AG04449 (cell line): ENCODE measurements at places on chromosomes 1 and 21.
A peak's percentile ranks its signal among the peaks of the same experiment; 100 is the strongest.

DNA sequence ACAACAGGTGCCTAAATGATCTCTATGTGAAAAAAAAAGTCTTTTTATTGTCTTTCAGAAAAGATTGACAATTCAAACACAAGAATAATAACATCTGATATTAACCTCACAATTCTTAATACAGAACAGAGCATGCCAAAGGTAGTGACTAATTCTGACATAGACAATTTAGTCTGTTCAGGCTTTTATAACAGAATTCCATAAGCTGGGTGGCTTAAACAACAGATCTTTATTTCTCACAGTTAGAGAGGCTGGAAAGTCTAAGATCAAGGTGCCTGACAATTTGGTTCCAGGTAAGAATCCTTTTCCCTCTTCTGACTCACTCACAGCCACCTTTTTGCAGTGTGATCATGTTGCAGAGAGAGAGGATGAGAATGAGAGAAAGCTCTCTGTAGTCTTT lies 27.0 kb downstream of the DPYD start:
- DNase-seq = no peak

DNA sequence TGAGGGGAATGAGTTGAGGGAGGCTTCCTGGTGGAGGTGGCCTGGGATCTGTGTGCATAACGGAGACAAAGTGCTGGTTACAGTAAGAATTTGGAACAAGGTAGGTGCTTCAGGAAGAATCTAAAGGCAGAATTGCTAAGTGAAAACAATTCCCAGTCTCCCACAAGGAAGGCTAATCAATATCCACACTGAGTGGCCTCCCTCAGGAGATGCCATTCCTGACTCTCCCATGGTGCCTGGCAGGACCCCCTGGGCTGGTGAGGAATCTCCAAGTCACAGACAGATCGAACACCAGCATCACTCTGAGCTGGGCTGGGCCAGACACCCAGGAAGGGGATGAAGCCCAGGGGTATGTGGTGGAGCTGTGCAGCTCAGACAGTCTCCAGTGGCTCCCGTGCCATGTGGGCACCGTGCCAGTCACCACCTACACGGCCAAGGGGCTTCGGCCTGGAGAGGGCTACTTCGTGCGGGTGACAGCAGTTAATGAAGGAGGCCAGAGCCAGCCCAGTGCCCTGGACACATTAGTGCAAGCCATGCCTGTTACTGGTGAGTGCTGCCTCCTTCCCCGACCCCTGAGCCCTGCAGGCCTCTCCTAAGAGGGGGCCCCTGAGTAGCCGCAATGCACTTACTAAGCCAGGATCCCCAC lies 30.7 kb downstream of the IGFN1 start:
- DNase-seq = no peak

DNA sequence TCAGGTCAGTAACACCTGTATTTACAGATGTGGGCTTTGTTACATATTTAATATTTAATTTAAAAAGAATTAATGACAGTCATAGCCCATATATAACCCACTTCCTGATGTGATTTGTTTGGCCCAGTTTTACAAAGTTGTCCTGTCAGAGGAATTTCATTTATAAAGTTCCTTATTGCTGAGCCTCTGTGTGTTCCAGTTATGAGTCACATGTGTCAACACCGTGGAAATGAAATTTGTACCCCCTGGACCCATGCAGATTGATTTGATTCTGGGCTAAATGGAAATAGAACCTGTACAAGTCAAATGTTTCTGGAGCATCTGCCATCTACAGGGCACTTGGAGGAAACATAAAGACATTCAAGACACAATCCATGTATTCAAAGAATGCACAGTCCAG lies 149.2 kb downstream of the CACNA1E start:
- DNase-seq = no peak

GRCh38 chr1:183306317-183307042 lies 111.7 kb downstream of the NMNAT2 start:
- no peak for DNase-seq

DNA sequence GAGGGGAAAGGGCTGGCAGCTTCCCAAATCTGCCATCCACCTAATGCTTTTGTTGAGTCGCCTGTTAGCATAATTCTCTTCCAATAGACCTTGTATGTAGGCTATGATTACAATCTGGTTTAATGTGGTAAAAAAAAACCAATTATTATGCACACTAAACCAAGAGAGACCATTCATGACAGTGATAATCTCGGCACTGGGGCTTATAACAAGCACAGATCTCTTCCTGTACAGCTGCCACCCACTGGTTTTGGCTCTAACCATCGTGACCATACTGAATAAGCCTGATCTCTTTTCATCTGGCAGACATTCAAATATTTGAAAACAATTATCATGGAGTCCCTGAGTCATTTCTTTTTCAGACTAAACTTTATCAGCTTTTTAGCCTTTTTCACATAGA lies 12.0 kb upstream of the SYT14 start:
- DNase-seq = peak; percentile 67

- DNase-seq = no peak
Observed at GRCh38 chr1:15526021-15526489, 593 bp upstream of the DNAJC16 start.

GRCh38 chr1:201890806-201891450 lies 2.2 kb downstream of the SHISA4 start:
- DNase-seq = no peak

- DNase-seq = no peak
Observed at GRCh38 chr1:101181930-101182329, 54.9 kb upstream of the S1PR1 start.

DNA sequence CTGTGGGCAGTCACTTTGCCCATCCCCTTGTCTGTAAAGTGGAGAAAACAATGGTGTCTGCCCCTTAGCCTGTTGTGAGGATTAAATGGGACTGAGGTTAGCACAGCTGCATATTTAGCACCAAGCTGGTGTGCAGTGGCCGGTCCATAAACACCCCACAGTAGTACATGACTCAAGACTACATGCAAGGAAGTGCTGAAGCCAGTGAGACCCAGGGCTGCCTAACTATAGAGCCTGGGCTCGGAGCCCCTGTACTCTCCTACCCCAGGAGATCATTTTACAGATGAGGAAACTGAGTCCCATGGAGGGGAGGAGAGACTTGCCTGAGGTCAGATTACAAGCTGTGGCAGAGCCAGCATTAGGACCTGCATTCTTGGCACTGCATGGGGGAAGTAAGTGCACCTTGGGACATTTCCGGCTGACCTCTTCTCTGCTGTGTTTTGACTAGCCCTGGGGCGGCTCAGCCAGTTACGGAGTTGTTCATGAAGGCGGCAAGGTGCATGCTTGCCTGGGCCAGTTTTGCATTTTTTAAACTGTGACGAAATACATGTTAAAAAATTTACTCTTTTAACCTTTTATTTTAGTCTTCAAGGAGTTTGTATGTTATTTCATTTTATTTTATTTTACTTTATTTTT lies 3.2 kb downstream of the SERINC2 start:
- no peak for DNase-seq

GRCh38 chr1:205976708-205977401 lies 26.3 kb downstream of the RAB7B start:
- no peak for DNase-seq

DNA sequence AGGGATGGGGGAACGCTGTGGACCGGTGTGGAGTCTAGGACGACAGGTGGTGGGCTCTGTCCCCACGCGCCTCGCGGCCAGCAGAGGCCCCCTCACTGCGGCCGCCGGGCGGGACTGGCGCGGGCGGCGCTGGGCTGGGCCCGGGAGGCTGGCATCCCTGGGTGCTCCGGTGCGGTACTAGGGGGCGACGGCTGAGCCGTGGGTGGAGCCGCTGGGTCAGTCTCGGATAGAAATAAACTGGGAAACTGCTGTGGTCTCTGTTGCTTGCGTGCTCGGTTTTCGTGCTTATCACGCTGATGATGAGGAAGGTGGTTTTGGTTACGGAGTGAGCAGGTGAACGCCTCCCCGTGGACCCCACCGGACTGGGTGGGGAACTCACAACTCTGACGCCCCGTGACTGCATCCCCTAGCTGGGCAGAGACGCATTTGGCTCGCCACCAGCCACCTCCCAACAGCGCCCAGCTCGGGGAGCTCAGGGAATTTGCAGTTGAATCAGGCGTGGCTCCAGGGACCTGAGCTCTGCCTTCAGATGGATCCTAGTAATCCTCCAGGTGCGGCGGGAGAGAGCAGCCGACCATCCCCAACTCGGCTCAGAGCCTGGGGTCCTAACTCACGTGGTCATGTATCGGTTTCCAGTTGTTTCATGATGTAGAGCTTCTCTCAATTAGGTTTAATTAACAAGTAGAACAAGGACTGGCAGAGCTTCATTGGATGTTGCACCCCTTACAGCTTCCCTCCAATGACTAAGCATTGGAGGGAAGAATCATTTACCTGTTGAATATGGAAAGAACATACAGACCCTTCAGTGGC lies 32.1 kb downstream of the HSD17B7 start:
- no peak for DNase-seq

GRCh38 chr1:226690460-226690982 lies 48.6 kb downstream of the ITPKB start:
- no peak for DNase-seq

- no peak for DNase-seq
Observed at GRCh38 chr1:111535256-111536191, 32.1 kb upstream of the ADORA3 start.

DNA sequence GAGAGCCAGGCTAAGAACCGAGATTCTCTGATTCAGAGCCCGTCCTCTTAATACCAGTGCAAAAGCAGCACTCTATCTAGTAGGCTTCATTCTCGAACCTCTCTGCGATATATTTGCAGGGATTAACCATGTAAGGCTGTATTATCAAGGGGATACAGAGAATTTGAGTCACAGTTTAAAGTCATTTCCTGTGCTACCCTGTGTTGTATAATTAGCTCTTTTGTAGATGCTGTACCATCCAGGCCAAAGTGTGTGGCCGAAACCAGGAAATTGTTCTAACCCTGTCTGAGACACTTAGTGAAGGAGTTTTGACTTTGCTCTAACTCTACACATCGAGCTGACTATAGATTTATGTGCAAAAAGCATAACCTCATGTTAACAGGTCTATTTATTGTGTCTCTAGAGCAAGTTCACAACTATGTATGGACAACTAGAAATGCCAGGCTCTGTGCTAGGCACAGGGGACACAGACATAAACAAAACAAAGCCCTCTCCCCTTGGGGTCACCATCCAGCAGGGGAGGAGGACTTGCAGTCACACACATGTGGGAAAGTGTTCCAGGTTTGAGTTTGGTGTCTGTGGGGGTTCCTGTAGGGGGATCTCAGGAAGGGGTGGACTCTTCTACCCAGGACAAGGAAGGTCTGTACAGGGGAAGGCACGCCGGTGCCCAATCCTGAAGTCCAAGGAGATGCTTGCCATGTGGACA lies 182.2 kb downstream of the DHRS3 start:
- DNase-seq = no peak

GRCh38 chr1:6860401-6860800 lies 75.1 kb downstream of the CAMTA1 start:
- no peak for DNase-seq

DNA sequence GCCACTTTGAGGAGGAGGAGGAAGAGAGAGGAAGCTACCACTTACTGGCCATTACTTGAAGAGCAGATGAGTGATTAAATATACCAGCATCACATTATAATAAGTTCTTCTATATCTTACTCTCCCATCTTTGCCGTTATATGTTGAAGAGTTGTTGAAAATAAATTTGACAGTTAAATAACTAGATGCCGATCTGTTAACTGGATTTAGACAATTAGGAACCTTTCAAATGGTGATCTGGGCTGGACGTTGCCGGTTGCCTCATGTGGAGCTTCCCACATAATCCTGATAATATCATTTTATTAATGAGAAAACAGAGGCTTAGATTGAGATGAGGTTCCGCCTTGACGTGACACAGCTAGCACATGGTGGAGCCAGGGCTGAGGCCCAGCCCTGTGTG lies 147.0 kb downstream of the SDCCAG8 start:
- DNase-seq = no peak

GRCh38 chr1:47627016-47627415 lies 189.2 kb downstream of the FOXD2 start:
- DNase-seq = no peak

DNA sequence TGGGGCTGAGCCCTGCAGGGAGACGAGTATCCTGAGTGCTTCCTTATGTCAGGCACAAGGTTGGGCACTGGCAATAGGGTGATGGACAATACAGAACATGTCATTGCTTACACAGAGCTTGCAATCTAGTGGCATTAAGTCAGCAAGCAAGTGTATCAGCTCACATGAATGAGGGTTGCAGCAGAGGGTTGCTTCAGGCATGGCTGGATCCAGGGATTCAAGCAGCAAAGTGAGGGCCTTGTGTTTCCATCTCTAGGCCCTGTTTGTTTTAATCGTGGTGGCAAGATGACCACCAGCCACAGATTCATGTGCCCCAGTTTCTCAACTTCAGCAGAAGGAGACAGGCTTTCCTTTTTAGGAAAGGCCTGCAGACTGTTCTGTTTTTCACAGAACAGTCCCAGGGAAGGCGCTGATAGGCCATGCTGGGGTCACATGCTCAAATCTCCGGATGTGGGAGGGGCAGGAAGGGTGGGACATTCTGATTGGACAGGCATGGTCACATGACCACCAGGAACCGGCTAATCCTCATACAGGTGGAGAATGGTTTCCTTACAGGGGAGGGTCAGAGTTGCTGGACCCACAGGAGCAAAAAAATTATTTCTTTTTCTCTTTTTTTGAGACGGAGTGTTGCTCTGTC lies 14.4 kb downstream of the PLOD1 start:
- no peak for DNase-seq

- no peak for DNase-seq
Observed at GRCh38 chr1:115165776-115166175, 76.5 kb upstream of the TSPAN2 start.

GRCh38 chr1:156376958-156377919 lies 8.2 kb downstream of the RHBG start:
- DNase-seq = no peak

GRCh38 chr1:198105185-198105584 lies 51.6 kb upstream of the NEK7 start:
- no peak for DNase-seq

GRCh38 chr1:20059847-20060246 lies 10.1 kb upstream of the PLA2G5 start:
- no peak for DNase-seq

DNA sequence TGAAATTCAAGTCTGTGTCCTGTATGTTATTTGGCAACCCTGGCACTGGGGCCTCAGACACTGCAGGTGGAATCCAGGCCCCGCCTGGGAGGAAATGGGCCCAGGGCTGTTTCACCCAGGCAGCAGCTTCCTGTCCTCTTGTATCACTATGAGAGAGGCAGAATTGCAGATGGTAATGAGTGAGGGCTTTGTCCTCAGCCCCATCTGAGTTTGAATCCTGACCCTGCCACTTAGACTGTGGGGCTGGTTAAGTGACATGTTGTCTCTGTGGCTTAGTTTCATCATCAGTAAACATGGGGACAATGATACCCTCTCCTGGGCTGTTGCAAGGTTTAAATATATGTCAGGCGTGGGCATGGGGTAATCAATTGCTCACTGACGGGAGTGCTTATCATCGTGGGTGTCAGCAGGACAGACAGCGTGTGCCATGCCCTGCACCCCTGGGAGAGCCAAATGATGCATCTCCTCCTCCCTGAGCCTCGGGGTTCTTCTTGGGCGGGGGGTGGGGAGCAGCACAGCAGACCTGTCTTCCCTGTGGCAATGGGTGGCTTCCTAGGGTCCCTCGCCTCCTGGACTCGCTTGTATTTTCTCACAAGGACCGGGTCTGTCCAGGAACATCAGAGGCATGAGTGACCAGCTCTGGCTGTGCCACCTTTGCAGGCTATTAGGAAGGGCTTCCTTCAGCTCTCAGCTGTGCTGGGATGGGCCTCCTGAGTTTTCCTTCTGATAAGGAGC lies 42.1 kb downstream of the ARHGEF10L start:
- DNase-seq = no peak
